EH (cell line): ENCODE measurements at places on chromosomes 12 and 14.

- no peak for DNase-seq
Measured at GRCh38 chr12:100266585-100266834, 369 bp downstream of the DEPDC4 start.

- DNase-seq, result no peak
Measured at GRCh38 chr14:52318062-52318461, 4.0 kb downstream of the PTGER2 start.

- peak; percentile 59 for DNase-seq
Measured at GRCh38 chr12:1618489-1618888, 10.5 kb upstream of the WNT5B start.

DNA sequence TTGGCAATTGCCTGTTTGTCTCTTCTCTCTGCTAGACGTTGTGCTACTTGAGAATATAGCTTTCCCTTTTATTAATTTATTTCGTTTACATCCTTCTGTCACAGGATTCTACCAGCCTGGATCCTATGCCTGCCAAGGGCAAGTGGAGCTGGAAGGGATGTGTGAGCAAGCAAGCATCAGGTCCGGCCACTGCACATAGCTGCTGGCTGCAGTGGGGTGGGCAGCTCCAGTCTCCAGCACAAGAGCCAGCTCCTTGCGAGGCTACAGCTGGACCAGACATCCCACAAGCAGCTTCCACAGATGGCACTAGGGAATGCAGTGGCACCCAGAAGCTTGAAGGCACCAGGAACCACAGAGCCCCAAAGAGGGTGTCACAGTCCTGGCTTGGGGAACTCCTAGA lies 225.0 kb downstream of the KCNC2 start:
- no peak for DNase-seq

GRCh38 chr14:76077340-76077739 lies 74.4 kb upstream of the GPATCH2L start:
- no peak for DNase-seq

DNA sequence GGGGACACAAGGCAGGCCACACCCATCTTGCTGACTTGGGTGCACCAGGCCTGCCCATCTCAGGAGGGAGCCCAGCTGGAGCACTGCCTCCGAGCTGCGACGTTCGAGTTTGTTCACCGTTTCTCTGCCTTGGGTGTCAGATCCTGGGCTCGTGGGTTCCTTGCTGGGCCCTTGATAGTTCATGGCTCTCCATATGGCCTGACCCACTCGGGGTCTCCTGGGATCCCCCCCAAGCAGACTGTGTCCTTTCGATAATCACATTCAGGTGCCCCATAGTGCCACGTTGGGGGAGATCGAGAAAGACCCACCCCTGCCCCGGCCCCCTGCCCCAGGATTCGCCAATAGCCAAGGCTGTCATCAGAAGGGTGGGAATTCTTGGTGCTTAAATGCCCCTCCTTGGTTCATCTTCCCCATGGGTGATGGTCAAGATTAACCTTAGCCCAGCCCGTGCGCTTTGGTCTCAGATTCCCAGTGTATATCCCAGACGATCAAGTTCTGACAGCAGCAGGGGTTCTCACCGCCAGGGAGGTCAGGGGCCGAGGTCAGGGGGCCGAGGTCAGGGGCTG lies 7.4 kb downstream of the RFLNA start:
- DNase-seq, result no peak

DNA sequence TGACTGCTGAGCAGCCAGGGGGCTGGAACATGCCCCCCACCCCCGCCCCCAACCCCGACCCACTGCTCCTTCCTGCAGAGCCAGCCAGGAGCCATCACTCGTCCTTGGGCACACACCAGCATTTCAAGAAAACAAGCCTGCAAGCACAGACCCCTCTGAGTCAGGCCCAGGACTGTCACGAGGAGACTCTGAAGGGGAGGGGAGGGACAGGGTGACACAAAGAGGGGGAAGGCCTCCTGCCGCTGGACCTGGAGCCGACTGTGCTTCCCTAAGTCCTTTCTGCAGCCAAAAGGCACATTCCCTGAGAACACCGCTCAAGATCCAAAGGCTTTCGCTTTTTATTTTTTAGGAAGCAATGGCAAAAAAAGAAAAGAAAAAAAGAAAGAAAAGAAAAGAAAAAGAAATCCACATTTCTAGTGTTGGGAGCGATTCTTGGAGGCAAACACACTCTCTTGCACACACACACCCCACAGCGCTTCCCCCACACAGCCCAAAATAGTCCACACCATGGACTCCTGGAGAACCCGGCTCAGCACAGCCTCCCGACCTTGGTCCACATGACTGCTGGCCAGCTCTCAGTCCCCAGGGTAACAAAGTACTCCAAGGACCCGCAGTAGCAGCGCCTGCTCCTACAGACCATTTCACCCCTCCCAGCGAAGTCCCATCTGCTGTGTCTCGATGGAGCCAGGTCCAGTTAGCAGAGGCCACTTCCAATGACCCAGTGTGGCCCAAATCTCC lies 101.7 kb downstream of the DPF3 start:
- DNase-seq, result peak; percentile 24

DNA sequence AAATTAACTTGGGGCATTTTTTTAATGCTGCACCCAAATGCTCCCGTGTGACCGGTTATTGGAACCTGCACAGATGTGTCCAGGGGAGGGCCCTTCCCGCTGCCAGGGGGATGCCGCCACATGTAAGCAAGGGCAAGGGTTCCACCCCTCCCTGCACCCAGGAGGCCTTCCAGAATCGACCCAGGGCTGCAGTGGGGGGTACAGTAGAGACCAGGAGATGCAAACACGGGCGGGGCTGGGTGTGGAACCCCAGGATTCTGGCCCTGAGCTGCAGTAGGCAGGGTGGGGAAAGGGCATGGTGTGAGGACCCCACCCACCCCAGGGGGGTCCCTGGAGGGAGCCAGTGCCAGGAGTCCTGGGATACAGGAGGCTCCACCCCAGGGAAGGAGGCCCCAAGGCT lies 54.1 kb downstream of the TNFAIP2 start:
- DNase-seq, result no peak

GRCh38 chr12:8906266-8907180 lies 7.8 kb upstream of the PHC1 start:
- no peak for DNase-seq

DNA sequence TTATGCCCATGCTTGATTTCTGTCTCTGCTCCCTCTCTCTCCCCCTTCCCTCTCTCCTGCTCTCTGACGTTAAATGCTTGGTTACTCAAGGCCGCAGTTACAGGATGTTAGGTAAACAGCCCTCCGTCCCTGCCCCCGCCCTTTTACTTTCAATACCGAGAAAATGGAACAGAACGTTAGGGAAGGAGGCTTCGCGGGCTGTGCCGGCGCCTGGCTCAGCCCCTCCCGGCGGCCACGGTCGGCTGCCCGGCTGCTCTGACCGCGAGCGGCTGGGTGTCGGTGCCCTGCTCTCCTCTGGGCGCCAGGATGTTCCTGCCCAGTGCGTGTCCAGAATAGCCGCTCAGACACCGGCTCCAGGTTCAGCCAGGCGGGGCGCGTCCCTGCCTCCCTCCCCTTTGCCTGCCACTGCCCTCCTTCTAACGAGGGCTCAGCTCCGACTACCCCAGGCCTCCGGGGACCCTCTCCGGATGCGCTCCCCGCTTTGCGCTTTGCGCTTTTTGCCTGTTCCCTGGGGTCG lies 166.1 kb downstream of the ADCK1 start:
- DNase-seq, result peak; percentile 9

DNA sequence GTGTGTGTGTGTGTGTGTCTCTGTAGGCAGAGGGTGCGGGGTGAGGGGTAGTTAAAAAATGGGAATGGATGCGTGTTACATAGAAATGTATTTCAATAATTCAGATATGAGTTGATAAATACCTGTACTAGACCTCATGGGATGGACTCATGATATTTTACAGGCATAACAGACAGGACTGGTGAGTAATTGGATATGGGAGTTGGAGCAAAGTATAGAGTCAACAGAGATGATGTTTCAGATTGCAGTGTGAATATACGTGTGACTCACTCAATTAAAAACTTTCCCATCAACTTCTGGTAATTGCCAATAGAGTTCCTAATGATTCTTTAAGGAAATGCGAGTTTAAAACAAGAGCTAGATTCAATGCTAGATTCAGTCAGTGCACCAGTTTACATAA lies 711.9 kb downstream of the C12orf50 start:
- no peak for DNase-seq

DNA sequence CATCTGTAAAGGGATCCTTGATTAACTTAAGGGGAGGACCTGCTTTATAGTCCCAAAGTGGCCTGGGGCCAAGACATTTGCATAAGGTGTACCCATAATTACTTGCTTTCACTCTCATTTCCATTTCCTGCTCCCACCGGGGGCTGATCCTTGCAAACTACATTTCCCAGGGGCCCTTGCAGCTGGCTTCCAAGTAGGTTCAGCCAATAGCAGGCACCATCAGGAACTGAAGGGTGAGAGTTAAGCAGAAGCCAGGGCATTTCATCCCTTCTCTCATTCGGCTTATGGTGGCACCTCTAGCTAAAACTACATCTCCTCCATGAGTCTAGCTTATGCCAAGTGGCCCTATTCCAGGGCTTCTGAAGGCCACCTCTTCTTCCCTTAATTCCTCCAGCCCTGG lies 88.8 kb downstream of the CCDC60 start:
- DNase-seq, result no peak

DNA sequence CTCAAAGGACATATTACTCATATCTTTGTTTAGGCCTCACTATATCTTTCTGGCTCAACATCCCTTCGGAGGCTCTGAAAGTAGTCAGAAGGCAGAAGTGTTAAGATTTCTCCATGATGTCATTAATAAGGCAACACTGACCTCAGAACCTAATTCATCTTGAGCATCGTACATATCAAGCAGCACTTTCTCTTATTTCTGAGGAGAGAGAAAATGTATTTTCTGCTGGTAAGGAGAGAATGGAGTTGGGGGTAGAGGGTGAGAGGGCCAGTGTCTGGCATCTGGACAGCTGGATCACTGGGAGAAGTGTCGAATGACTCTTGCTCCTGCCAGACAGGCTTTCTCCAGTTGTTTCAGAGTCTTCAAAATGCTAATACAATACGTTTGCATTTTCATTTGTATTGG lies 213.2 kb upstream of the PRICKLE1 start:
- DNase-seq, result no peak

DNA sequence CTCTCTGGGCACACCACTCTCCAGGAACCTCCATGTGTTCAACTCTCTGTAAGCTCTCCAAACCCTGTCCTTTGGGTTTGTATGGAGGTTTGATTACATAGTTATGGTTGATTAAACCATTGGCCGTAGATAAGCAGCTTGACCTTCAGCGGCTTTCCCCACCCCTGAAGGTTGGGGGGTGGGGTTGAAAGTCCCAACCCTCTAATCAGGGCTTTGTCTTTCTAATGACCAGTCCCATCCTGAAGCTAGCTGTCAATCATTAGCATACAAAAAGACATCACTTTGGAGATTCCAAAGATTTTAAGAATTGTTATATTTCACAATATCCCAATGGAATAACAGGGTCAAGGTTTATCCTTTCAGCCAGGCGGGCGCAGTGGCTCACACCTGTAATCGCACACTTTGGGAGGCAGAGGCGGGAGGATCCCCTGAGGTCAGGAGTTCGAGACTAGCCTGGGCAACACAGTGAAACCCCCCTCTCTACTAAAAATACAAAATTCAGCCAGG lies 8.4 kb downstream of the FAM186A start:
- no peak for DNase-seq

GRCh38 chr12:116604951-116605641 lies 45.9 kb downstream of the MAP1LC3B2 start:
- peak; percentile 56 for DNase-seq

- DNase-seq, result no peak
Measured at GRCh38 chr14:70988452-70988851, 81.2 kb downstream of the PCNX1 start.

GRCh38 chr12:83527810-83528209 lies 841.1 kb downstream of the TMTC2 start:
- no peak for DNase-seq

DNA sequence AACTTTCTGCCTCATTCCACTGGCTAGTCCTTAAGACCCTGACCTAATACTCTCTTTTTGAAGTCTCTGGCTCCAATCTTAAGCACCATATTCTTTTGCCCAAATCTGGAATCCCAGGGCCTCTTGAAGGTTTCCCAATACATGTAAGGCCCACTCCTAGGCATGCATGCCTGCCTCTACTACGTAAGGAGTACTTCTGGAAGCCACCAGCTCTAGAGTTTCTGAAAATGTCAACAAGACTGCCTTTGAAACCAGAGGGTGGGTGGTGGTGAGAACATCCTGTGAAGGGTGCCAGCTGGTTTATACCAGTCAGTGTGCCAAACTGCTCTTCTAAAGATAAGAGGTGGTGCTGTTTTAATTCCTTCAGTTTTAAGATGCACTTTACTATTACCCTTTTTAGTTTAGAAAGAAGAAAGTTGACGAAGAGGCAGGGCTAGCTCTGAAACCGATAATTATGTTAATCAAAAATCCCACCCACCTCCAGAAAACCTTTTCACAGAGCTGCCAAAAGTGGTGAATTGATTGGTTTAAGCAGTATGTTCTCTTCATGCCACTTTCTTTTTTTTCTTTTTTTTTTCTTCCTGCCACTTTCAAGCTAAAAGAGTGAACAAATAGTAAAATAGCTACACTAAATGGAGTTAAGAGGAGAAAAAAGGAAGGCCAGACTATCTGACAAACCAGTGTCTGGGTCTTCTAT lies 8.7 kb upstream of the WDR89 start:
- DNase-seq, result no peak

- DNase-seq, result peak; percentile 82
Measured at GRCh38 chr14:68405961-68406360, 386.9 kb downstream of the ZFP36L1 start.

DNA sequence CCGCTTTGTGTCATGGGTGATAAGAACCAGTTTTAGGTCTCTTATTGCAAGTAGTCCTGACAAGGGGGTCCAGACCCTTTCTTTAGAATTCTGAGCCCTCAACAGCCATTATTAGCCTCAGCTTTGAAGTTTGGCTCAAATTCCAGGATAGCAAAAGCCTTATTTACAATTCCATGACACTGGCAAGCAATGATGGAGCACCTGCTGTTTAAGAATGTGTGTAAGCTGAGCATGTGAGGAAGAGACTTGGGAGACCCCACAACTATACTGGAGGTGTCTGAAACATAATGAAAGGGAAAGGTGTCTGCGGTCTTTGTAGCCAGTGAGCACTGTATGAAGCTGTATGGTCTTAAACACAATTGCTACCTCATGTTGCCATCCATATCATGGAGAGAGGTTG lies 119.8 kb downstream of the TBX5 start:
- no peak for DNase-seq

DNA sequence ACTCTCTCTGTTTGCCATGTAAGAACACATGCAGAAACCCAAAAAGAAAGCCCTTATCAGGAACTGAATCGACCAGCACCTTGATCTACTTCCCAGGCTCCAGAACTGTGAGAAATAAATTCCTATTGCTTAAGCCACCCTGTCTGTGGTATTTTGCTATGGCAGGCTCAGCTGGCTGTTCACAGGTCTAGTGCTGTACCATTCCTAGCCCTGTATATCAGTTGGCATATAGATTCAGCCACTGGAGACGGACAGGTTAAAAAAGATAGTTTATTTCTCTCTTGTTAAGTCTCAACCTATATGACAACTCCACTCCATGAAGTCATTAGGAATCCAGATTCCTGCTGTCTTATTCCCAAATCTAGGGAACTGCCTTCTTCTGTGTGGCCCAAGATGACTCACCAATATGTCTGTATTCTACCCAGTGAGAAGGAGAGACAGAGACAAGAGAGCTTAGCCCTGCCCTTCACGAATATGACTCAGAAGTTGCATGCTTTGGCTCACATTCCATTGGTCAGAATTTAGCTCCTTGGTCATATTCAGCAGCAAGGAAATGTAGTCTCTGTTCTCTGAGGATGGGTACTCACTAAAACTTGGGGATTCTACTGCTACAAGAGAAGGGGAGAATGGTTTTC lies 57.0 kb downstream of the PLEKHG7 start:
- DNase-seq, result peak; percentile 97

- no peak for DNase-seq
Measured at GRCh38 chr14:30045720-30046119, 118.1 kb upstream of the PRKD1 start.

GRCh38 chr12:118680356-118680963 lies 300.9 kb upstream of the SRRM4 start:
- no peak for DNase-seq
